Epithelial cell of prostate (primary cell): ENCODE measurements at places on chromosomes 2 and 18.

GRCh38 chr2:134621939-134622705 lies 96.7 kb downstream of the TMEM163 start:
- DNase-seq, result no peak

- no peak for DNase-seq
Observed at GRCh38 chr2:141714496-141714895, 416.3 kb downstream of the LRP1B start.

GRCh38 chr2:199019898-199020507 lies 437.7 kb downstream of the SATB2 start:
- DNase-seq, result no peak

- no peak for DNase-seq
Observed at GRCh38 chr2:189570570-189571031, 10.0 kb downstream of the SLC40A1 start.

- DNase-seq, result no peak
Observed at GRCh38 chr18:31565345-31565744, 26.3 kb upstream of the TTR start.

GRCh38 chr2:240481720-240482119 lies 46.3 kb downstream of the GPC1 start:
- no peak for DNase-seq

- DNase-seq, result no peak
Observed at GRCh38 chr2:191952515-191953270, 105.8 kb upstream of the CAVIN2 start.
